Dermis blood vessel endothelial cell (primary cell): ENCODE measurements at places on chromosomes 12 and 14. TPM values are rescaled to one million over a fixed set of nuclear protein-coding genes. Genes with fewer than 3 reads are reported as not detected.

The MFAP5 gene
- 0.19 and 0.85 TPM in 2 replicates for total RNA-seq

- DNase-seq = no peak
These were observed 5.9 kb upstream of the VCPKMT start for GRCh38 chr14:50122291-50122690.

GRCh38 chr12:99495799-99496198 is 151.8 kb upstream of the GARIN6 start:
- DNase-seq = no peak

The SIX1 gene
- total RNA-seq = 0.17 TPM in 1 of 2 replicates, not detected in the other

DNA sequence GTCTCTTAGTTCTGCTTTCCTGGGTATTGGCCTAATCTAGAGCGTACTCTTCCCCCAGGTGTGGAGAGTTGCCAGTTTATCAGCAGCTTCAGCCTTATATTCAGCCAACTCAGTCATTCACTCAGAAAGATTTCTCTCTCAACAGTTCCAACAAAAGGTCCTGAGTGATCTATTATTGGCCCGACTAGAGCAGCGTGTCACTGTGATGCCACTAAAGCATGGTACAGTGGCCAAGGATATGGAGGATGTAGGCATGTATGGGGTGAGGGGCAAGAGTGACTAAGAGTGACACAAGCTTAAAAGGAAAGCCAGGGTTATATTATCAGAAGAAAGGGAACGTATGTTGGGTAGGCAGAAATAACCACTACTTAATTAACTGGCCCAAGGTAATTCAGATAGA is 4.8 kb downstream of the NOPCHAP1 start:
- no peak for DNase-seq

The LPAR5 gene
- total RNA-seq = not detected in 2 replicates

GRCh38 chr12:45406988-45407850 is 191.3 kb downstream of the ANO6 start:
- no peak for DNase-seq
